ENCODE measurements at places on chromosomes 7 and 10.

DNA sequence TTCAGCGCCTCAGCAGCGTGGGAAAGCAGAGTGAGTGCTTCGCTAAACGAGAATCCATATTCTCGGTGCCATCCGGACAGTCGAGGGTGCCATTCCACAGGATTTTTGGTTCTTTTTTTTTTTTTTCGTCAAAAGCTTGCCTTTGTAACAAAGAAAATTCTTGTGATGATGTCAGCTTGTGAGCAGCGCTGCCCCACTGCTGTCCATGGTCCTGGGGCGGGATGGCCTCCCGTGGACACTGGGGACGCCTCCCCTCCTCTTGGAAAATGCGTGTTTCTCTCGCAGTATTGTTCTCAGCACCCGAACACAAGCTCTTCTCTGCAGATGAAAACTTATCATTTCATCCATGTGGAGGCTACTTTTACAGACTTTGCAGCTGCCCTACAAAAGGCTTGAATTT lies 477.4 kb downstream of the TCERG1L start:
- no peak for DNase-seq

DNA sequence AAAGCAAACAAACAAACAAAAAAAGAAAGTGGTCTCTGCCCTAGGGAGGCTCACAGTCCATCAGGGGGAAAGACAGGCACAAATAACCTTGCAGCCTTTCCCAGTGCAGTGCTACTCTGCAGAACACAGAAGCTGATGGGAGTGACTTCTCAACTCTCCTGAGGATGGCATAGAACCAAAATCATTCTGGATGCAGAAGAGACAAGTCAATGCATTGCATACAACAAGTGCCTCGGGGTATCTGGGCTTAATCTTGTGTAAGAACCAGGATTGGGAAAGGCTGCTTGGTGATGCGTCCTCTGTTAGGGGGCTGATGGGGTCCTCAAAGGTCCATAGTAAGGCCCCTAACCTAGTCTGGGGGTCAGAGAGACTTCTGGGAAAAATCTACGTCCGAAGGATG lies 68.9 kb downstream of the NEURL1 start:
- no peak for DNase-seq

DNA sequence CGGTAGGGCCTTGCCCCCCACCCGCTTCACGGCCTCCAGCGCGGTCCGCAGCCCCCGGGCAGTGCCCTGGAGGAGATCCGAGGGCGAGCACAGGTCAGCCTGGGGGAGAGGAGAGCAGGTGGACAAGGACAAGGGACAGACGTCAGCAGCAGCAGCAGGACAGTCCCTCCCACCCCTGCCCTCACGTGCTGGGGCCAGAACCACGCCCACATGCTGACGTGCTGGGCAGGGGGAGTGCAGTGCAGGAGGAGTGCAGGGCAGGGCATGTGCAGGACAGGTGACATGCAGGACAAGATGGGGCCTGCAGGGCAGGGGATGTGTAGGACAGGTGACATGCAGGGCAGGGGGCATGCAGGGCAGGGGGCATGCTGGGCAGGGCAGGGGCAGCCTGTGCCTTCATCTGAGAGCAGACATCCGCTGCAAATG lies 1.5 kb upstream of the SAP25 start:
- no peak for DNase-seq

GRCh38 chr7:55060636-55061022 lies 41.8 kb downstream of the EGFR start:
- DNase-seq: no peak

- no peak for DNase-seq
Observed at GRCh38 chr7:43148161-43148731, 35.8 kb downstream of the HECW1 start.

GRCh38 chr7:121752706-121753105 lies 120.3 kb upstream of the PTPRZ1 start:
- DNase-seq: no peak

DNA sequence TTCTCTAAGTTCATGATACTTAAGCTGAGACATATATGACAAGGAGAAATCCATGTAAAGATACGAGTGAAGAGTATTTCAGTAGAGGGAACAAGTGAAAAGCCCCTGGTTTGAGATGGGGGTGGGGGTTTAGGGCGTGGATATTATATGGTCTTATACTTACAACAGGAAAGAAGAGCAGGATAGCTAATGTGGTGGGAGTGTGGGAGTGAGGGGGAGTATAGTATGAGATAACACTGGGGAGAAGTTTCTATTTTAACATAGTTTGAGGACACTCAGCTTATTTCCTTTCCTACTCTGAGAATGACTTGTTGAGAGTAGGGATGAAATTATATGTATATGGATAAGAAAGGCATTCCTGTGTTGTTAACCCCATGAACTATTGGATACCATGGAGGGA lies 36.5 kb downstream of the MCU start:
- no peak for DNase-seq

DNA sequence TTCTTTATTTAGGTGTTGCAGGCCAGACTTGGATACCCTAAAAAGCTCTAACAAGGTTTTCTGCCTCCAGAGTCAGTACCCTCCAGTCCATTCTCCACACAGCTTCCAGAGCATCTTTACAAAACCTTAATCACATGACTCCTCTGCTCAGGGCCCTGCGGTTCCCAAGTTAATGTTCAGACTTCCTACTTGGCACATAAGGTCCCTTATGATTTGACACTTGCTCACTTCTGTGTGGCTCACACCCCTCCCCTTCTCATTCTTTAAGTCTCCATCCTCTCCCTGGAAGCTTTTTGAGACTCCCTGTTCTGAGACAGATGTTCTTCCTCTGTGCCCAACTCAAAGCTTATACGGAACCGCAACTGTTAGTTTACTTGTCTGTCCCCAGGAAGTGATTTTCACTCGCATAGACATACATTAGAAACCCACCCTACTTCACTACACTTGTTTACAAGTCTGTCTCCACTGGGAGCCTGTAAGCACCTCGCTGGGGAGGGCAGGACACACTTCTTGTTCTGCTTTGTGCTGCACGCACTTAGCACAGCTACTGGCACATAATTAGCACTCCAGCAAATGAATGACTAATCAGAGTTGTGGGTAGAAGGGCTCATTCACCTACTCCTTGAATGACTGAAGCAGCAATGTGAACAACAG lies 154.3 kb upstream of the LAMB4 start:
- no peak for DNase-seq

GRCh38 chr10:124037784-124038183 lies 55.6 kb downstream of the CHST15 start:
- DNase-seq: no peak

DNA sequence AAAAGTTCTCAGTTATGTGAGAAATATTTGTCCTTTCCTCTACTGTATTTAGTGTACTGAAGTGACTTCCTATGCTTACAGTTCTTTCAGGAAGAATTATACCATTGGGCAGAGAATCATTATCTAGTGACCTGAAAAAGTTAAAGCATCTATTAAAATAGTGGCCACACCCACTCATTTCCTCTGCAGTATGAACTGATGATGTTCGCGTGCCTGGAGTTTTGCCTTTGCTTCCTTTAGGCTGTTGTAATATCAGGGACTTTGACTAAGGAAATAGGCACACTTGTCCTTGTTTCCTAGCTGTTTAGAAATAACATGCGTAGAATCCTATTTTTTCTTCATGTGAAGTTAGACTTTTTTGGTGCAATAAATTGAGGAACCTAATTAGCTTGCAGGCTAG lies 100.7 kb downstream of the ZMYND11 start:
- DNase-seq: no peak

- DNase-seq: no peak
Observed at GRCh38 chr10:14491811-14492210, 161.1 kb upstream of the FRMD4A start.

DNA sequence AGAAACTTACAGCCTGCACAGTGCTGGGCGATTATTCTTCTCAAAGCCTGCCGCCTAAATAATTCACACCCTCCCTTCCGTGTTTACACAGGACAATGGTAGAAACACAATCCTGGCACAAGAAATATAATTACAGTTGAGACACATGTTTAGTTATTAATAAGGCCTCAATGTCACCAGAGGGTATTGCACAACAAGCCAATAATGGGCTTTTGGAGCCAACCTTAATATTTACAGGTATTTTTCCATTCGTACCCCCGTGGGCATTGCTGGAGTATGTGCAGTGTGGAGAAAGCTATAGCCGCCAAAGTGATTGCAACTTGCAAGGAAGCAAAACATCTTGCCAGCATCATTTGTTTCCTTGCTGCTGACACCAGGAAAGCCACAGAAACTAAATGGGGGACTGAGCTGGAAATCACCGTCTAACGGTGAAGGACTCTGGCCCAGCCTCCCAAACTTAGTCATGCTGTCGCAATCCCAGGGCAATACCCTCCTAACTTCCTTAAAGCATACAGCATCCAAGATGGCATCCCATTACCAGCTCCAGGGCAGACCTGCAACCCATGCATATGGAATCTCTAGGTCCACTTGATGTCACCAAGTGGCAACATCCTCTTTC lies 8.6 kb downstream of the CALN1 start:
- DNase-seq: no peak

DNA sequence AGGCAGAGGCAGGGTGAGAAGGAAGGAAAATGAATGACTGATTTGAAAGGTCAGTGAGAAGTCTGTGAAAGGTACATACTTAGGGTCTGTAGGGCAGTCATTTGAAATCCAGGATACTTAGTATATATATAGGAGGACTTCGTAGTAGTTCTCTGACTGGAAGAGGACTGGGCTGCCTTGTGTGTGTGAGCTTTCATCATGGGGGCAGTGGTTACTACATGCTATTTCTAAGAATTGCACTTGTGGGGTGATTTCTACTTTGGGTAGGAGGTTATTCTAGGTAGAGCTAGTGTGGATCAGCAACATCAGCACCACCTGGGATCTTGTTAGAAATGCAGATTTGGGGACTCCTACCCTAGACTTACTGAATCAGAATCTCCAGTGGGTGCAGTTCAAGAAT lies 104.1 kb downstream of the AUTS2 start:
- DNase-seq: no peak

- peak; percentile 52 for DNase-seq
Observed at GRCh38 chr7:48035967-48036478, 680 bp downstream of the C7orf57 start.
